GM03348 (cell line): ENCODE measurements at places on chromosomes 4 and X.

DNA sequence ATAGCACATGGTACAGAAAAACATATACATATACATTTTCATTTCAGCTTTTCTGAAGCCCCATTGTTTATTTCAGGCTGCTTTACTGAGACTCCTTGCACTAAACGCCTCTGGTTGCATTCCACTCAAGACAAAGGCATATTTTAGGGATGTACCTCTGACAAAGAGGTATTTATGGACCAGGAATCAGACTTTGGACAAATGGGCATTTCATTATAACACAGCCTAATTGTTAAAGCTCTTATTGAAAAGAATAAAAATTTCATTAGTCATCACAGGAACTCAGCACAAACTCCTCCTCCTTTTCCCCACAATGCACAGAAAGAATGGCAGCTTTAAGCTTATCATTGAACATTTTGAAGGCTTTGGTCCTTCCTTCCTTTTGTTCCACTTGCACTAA, 62.9 kb upstream of the UGT8 start:
- DNase-seq = no peak

DNA sequence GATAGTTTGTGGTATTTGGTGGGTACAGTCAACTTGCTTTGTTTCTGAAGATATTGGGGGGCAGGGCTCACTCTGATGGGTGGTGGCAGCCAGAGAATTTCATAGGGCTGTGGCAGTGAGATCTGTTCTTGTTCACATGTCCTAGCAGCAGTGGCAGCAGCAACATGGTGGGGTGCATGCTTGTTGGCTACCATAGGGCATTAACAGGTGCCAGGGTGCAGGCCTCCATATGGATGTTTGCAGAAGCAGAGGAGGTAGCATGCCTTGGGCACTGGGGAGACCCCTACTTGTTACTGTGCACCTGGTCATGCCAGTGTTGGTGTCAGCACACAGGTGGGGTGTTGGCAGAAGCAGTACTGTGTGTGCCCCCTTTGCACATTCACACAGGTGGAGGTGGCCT, 96.3 kb upstream of the ZC4H2 start:
- no peak for DNase-seq

- no peak for DNase-seq
Measured at GRCh38 chr4:149493492-149493891, 322.2 kb downstream of the IQCM start.

GRCh38 chrX:94834226-94834625, 1160.2 kb downstream of the FAM133A start:
- DNase-seq = no peak

GRCh38 chr4:7761312-7761711, 178.3 kb downstream of the AFAP1 start:
- DNase-seq = no peak

DNA sequence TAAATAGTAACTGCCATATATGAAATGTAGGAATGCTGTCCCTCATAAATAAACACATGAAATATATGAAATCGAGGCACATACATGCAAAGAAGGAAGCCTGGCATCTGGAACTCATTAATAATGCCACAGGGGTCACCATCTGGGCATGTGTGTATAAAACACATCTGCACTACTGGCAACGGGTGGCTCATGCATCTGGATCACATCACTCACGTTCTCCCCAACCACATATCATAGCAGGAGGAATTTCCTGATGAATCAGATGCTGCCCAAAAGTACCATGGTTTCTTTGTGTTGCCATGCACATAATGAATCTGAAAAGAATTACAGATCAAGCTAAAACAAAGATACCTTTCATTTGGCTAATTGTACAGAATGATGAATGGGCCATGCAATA, 28.6 kb downstream of the RNF175 start:
- peak; percentile 72 for DNase-seq

- no peak for DNase-seq
Measured at GRCh38 chr4:169151671-169152070, 119.1 kb downstream of the SH3RF1 start.

DNA sequence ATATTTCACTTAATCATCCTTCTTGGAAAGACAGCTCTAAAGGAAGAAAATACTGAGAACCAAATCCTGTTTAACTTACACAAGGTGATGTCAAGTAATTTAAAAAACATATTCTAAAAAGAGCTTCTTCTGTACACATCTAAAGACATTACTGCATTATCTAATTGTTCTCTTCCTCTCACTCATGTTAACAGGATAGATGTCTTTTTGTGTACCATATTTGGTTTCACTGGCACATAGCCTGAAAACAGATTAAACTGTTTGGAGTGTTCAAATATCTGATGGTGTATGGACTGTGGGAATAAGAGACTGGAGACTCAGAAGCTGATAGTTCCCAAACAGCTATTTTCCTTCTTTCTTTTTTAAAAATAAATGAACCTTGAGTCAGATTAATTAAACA, 213.3 kb upstream of the MAB21L2 start:
- no peak for DNase-seq

DNA sequence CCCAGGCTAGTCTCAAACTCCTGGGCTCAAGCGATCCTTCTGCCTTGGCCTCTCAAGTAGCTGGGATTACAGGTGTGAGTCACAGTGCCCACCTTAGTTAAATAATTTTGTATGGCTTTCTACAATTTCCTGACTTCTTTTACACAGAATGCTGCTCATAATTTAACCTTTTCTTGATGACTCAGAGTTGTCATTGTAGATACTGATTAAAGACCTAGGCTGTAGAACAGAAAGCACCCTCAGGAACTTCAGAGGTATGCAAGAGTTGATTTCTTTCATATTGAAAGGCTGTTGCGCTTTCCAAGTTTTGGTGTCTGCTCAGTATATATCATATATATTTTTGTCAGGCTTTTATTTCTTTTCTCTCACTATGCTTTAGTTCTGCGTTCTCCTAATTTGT, 21.1 kb upstream of the GPR34 start:
- DNase-seq = no peak

GRCh38 chrX:103562801-103563200, 22.5 kb upstream of the TCEAL4 start:
- DNase-seq = no peak

DNA sequence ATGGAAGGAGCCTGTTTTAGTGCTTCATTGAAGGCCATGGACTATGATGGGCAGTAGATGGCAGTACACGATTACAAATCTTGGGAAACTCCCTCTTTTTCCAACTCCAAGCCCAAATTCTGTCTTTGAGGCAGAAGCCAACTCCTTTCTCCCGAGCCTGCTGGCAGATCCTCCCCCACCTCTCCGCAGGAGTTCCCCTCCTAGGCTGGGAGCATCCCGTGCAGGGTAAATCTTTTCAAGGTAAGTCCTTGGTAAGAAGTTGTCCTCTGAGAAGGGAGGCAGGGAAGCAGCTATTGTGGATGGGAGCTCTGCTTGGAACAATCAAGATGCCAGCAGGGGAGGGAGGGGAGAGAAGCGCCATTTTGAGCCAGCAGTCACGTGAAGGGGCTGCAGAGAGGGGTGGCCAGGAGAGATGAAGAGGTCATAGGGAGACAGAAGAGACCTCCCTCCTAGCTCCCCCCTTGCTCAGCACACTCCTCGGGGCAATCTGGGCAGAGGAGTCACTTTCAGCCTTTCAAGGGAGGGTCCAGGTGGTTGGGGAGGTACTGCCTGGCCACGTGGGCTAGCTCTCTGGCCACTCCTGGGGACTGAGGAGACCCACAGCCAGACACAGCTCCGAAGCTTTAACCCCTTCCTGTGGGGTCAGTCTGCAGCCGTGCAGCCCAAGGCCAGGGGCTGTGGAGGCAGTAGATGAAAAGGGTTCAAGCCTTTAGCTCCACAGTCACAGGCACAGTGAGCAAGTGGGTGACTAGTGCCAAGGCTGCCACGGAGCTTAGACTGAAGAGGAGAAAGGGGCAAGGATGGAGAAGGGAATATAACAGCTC, 9.6 kb downstream of the CC2D2A start:
- DNase-seq = peak; percentile 88

- no peak for DNase-seq
Measured at GRCh38 chr4:26050212-26050643, 136.2 kb downstream of the SMIM20 start.

- no peak for DNase-seq
Measured at GRCh38 chr4:99668472-99668871, 10.8 kb upstream of the C4orf54 start.

DNA sequence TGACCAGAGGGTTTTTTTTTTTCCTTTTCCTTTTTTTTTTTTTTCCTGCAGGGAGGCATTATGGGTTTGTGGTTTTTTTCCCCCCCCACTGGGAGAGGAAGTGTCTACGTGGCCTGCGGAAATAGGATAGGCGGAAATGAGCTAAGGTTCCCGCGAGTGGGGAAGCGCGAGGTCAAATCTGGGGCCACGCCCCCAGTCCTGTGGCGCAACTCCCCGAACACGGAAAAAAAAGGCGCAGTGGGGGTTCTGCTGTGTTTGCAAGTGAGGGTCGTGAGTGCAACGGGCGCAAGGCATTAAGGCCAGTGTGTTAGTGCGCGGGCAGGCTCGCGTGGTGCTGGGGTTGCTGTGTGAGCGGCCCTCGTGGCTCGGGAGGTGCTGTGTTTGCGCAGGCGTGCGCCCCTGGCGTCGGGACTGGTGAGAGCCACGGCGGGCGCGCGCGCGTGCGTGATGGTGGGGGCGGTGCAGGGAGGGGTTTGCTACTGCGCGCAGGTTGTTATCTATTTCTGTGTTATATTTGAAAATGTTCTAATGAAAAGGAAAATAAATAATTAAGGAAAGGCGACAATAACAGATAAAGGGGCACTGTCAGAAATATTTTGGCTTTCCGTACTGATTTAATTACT, 685 bp upstream of the MORF4L2 start:
- peak; percentile 82 for DNase-seq

DNA sequence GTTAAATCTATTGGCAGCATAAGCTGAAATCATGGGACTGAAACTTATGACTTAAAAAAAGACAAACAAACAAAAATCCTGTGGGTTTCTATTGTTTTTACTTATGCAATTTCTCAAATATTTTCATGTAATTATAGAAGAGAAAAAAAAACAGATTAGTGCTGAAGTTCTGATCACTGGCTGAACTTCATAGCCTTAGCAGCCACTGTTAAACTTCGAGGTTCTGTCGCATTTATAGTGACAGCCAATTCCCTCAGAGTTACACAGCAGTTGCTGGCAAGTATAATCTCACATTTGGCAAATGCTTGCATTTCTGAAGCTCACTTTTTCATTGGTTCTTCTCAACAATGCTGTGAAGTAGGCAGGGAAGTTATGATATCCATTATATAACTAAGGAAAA, 748.9 kb upstream of the MAGEB2 start:
- peak; percentile 2 for DNase-seq

DNA sequence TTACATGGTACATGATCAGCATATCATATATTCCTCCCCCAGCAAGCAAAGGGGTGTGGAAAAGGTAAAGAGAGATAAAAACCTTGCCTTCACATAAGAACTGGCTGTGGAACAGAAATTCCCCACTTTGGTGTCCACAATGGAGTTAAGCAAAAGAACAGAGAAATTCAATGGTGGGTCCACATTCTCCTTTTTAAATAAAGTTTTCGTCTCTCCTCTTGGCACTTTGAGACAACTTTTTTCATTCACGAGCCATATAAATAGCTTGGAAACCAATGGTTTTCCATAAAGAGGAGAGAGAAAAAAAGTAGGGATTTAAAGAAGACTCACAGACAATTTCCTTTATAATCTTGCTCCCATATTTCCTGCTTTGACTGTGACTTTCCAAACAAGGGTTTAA, 148.1 kb downstream of the TSPAN5 start:
- no peak for DNase-seq

GRCh38 chr4:163920426-163920825, 425.9 kb downstream of the TMA16 start:
- no peak for DNase-seq

GRCh38 chr4:26583538-26583864, 383 bp upstream of the TBC1D19 start:
- no peak for DNase-seq

GRCh38 chrX:68146054-68146453, 287.2 kb downstream of the OPHN1 start:
- peak; percentile 37 for DNase-seq

- DNase-seq = no peak
Measured at GRCh38 chr4:43391069-43391468, 498.6 kb downstream of the GRXCR1 start.

GRCh38 chr4:74631338-74631737, 163.0 kb downstream of the BTC start:
- no peak for DNase-seq

DNA sequence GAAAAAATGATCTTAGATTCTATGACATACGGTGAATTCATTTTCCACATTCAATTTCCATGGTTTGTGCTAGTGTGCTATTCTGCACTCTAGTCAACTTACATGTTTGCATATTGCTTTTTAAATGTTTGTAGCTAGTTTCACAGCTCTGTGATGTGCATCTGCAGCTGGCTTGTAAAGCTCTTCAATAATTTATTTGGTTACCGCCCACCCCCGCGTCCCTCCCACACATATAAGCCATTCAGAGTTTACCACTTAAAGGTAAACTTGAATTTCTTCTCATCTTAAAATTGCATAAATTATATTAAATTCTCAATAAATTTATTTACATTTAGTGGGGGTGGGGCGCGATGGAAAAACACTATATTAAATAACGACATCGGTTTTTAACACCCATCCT, 291 bp upstream of the NBDY start:
- DNase-seq = no peak

- no peak for DNase-seq
Measured at GRCh38 chrX:68652326-68653170, 5.1 kb downstream of the STARD8 start.

DNA sequence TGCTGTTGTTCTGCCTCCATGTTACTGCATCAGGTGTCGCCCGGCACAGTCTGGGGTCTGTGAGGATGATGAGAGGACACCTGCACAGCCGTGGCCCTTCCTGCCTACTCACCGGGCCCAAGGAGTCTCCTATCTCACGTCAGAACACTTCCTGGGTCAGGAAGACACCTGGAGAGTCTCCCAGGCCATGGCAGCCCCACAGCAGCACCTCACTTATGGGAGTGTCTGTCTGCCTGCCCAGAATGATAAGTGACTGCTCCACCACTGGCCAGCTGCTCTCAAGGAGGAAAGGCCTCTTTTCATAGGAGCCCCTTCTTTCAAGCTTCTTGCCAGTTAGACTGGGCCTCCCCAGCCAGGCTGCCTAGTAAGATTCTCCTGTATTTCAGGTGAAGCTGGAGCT, 56.1 kb downstream of the NELFA start:
- no peak for DNase-seq

DNA sequence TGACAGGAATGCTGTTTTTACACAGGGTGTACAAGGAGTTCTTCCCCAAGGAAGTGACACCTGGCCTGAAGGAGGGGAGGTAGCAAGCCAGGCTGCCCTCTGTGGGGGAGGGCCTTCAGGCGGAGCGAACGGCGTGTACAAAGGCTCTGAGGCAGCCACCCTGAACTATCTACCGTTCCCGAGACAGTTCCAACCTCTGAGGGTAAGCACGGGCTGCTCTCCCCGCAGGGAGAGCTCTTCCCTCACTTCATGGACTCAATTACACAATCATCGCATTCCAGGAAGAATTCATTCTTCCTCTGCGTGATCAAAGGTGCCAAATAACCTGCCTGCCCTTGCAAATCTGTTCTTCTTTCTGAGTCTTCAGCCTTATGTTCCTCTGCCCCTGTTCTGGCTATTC, 4.8 kb downstream of the ELK1 start:
- DNase-seq = no peak

GRCh38 chrX:13389501-13389900, 69.6 kb upstream of the ATXN3L start:
- DNase-seq = no peak
